ENCODE measurements at places on chromosomes 4 and X.

DNA sequence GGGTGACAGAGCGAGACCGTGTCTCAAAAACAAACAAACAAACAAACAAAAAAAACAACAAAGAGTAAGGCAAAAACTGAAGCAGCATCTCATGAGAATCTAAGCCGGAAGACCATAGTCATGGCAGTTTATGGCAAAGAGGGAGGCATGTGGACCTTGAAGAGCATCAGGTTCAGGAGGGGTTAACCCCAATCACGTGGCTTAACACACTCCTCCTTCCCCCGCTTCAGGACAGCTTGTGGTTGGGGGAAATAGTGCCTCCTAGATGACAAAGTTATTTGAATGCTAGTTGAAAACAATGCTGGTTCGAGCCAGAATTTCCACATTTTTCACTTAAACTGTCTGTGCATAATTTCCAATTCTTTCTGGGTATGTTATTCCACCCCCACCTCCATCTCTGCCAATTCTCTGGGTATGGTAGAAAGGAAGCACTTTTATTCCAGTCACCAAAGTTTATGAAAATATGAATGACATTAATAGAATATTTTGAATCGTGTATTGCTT is 11.7 kb upstream of the MAP7D3 start:
- DNase-seq = no peak

GRCh38 chrX:27863809-27864208 is 56.0 kb downstream of the MAGEB10 start:
- no peak for DNase-seq

DNA sequence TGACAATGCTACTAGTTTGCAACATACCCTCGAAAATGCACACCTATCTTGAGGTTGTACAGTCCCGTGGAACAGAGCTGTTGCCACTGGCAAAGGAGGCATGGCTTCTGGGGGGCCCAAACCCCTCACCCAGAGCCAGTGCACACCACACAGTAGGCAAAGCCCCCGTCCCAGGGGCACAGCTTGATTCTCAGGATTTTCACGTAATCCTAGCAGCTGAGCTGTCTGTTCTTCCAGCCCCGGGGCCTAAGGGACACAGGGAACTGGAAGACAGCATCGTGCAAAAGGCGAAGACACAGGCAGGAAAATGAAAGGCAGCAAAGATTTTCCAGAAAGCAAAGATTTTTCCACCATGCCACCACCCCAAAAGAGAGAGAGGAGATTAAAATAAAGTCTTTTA is 77.2 kb downstream of the JAKMIP1 start:
- DNase-seq = no peak

- no peak for DNase-seq
These were observed 184.3 kb downstream of the HS6ST2 start for GRCh38 chrX:132774010-132774714.

DNA sequence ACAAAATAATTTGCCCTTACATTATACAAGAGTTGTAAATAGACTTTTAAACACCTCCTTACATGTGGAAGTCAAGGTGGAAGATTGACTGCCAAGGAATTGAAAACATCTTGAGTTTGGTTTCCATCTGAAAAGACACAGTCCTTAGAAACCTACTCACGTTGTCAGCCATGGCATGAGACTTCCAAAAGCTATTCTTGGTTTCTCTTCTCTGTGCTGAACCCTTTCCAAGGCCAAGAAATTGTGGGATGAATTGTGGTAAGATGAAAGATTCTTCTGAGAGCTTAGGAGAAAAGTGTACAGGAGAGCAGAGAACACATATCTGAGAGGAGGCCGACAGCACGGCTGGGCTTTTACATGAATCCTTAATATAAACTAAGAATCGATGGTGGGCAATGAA is 370.0 kb downstream of the FBXW7 start:
- no peak for DNase-seq

GRCh38 chr4:98314791-98315565 is 53.8 kb downstream of the RAP1GDS1 start:
- DNase-seq = no peak

GRCh38 chrX:40734971-40735324 is 394 bp downstream of the MED14 start:
- DNase-seq = no peak

GRCh38 chr4:20698820-20699219 is 1.4 kb upstream of the PACRGL start:
- DNase-seq = no peak

- DNase-seq = no peak
These were observed 54.4 kb upstream of the ACTRT1 start for GRCh38 chrX:128106630-128107029.

DNA sequence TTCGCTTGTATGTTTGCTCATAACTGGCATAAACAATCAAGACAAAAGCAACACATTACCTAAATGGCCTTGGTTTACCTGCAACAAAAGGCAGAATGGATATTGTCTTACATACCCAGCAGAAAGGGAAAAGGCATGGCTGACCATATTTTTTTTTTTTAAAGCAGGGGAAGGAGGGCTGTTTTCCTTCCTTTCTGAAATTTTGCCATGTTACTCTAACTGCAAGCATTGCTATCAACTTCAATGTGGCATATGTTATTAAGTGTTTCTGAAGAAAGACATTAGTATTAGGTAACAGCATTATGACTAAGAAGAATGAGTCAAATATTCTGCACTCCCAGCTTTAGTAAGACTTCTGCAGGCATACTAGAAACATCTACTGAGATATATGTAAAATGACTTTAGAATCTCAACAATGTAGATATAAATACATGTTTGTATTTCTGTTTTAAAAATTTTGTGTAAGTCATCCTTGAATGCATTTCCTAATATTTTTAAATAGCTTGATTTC is 512.6 kb upstream of the FAM241A start:
- DNase-seq = no peak

- DNase-seq = no peak
These were observed 34.1 kb downstream of the HNRNPH2 start for GRCh38 chrX:101442085-101442484.

DNA sequence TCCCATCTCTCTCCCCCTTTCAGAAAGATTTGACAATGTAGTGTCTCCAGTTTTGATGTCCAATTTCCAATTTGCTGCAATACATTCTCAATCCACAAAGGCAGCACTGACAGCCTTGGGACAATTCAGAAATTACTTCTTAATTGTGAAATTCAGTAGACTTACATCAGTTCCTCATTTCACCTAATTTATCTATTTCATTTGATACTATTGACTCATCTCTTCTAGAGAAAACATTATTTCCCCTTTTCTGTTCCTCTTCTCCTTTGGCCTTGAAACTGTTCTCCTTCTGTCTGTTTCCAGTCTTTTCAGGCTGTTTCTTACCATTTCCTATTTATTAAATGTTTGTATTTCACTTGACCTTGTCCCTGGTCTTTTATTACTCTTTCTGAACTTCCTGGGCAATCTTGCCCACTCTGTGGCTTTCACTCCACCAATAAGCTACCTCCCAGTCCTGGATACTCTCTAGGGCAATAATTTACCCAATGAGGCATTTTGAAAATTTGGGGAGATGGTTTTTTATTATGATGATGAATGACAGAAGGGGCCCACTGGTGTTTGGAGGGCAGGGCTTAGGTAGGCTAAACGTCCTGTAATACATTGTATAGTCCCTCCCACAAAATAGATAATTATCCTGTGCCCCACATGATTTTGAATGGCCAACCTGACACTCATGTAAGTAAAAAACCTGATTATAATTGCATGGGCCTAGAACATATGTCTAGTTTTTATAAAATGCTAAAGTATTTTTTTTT is 498.0 kb upstream of the BOD1L1 start:
- DNase-seq = no peak

- no peak for DNase-seq
These were observed 6.2 kb upstream of the IQSEC2 start for GRCh38 chrX:53287493-53288138.

DNA sequence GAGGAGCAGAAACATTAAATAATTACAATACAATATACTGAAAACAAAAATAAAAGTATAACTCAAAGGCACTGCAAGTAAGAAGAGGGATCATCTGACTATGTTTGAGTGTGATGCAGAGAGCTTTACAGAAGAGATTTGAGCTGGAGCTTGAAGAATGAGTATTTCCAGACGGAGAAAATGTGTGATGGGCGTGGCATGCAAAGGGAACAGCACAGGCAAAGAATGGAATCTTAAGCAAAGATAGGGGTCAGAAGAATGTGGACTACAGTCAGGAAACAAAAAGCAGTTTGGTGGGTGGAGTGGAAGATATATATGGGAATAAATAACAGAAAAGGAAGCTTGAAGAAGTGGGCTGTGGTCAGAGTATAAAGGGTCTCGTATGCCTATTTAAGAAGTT is 45.5 kb downstream of the OPHN1 start:
- no peak for DNase-seq

DNA sequence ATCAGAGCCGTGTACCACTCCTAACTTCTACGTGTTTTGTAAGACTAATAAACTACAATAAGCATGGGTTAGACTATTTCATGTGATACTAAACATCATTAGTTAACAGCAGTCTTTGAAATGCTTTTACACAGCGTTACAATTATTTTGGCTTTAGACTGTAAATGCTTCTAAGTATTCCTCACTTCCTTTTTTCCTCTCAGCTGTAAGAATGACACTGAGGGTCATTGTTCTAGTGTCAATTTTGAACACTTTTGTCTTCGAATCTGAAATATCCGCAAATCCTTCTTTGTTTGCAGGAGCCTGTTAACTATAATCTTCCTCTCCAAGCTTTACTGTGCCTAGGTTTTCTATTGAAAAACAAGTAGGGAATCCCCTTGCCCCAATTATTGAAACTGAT is 1.5 kb downstream of the ABCE1 start:
- no peak for DNase-seq
